ENCODE measurements at places on chromosomes 2 and 18.

DNA sequence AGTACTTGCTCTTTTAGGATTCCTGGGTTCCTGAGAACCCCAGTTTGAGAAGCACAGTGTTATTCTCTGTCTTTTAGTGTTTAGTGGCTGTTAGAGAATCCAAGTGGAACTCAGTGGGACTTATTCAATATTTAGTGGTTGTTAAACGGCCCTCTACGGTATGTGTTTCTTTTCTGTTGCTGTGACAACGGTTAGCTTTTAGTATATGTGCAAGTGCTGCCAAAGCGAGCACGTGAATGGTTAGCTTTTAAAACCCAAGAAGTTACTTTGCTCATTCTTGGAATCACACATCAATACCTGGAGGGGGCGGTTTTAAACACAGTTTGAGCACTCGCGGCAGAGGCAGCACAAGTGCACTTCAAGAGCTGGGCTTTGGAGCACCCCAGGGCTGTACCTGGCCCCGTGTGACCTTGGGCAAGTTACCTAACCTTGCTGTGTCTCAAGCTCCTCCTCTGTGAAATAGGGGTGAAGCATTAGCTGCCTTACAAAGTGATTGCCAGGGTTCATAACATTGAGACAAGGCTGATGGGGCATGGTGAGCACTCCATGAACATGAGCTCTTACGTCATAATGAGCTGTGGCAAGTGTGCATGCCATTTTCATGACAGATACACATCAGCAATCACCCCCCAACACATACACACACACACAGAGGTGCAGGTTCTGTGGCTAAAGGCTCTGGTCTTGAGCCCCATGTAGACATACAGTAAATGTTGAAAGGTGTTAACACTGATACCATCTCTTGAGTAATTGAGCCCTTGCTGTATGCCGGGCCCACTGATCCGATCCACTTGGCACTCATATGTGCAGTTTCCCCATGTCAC, 234.1 kb downstream of the ALPK2 start:
- no peak for DNase-seq

DNA sequence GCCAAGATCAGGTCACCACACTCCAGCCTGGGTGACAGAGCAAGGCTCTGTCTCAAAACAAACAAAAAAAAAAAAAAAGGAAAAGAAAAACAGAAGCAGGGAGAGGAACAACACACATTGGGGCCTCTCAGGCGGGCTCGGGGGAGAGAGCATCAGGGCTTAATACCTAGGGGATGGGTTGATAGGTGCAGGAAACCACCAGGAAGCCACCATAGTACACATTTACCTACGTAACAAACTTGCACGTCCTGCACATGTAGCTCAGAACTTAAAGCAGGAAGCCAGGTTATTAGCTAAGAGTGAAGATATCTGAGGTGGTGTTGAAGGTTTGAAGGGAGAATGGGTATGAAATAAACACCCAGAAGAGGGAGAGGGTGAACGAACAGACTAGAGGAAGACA, 81.0 kb upstream of the PMAIP1 start:
- no peak for DNase-seq

- no peak for DNase-seq
Measured at GRCh38 chr2:17966798-17967197, 88.3 kb downstream of the KCNS3 start.

GRCh38 chr18:34734056-34734455, 24.0 kb downstream of the DTNA start:
- DNase-seq: no peak

GRCh38 chr2:150944315-150944714, 317.3 kb downstream of the RBM43 start:
- DNase-seq: no peak

DNA sequence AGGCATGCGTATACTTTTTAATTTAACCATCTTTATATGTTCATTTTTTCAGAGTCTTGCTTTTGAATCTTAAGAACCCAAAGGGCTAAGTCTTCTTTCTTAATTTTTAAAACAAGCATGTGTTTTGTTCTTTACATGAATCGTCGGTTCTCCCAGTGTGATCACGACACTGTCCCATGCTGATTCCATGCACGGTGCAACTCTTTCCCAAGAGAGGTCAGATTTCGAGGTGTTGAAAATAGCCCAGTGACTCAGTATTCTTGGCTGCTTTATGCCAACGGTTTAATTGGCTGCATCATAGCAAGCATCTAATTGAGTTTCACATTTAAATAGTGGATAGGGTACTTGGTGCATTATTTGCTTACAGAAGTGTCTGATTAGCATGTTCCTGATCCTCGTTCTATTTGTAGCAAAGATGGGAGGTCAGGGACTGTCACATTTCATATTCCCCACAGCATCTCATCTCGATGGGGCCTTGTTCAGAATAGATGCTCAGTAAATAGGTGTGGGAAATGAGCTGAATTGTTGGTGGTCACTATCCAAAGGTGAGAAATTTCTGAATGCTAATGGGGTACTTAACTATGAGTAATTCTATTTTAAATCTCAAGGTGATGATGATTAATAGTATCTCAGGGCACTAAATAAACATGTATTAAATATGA, 2.8 kb downstream of the NPAS2 start:
- DNase-seq: no peak

DNA sequence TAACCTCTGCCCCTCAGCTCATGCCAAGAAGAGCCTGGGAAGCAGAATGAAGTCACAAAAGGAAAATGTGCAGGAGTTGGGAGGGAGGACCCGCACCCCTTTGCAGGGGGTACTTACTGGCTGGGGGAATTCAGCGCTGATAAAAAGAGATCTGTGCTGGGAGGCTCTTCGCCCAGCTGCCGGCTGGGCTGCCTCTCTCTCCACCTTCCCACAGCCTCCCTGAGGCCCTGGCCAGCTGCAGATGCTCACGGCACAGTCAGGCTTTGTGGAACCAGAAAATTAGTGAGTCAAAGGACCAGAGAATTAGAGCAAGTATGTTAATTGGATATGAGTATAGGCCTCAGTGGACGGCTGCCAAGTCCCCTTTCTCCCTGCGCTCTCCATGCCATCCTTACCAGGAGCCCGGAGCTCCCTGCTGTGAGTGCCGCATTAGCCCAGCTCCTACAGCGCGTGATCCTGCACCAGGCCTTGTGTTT, 181.7 kb upstream of the SH3BP4 start:
- DNase-seq: peak; percentile 47

GRCh38 chr2:100383306-100383705, 34.2 kb downstream of the CHST10 start:
- DNase-seq: no peak

- no peak for DNase-seq
Measured at GRCh38 chr18:210733-211132, 52.4 kb downstream of the USP14 start.

- no peak for DNase-seq
Measured at GRCh38 chr18:55778788-55779690, 191.0 kb upstream of the TCF4 start.

DNA sequence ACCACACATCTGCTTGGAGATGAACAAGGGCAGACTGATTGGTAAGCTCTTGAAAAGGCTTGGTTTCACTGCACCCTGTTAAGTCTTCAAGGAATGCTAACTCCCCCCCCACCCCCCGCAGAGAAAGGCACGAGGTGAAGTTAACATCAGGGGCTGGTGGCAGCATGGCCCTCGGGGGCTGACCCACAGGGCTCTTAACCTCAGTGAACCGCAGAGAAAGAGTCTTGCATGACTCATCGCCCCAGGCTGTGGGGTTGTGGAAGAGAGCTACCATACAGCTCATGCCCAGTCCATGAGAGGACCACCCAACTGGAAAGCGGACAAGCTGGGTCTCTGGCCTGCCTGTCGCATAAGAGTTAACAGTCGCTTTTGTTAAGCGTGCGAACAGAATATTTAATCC, 10.6 kb upstream of the CEP68 start:
- no peak for DNase-seq

- no peak for DNase-seq
Measured at GRCh38 chr2:23100406-23100805, 284.6 kb upstream of the KLHL29 start.

DNA sequence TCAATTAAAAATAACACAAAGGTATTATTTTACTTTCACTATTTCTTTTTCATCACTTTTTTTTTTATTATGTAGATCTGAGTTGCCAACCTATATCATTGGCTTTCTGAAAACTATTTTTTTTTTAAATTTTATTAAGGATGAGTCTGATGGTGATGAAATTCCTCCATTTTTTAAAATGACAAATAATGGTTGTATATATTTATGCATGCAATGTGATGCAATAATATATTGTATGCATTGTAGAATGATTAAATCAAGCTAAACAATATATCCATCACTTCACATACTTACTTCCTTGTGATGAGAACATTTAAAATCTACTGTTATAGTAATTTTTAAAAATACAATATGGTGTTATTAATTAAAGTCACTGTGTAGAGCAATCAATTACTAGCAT, 1081.6 kb downstream of the CNTNAP5 start:
- DNase-seq: no peak

- no peak for DNase-seq
Measured at GRCh38 chr2:29440921-29441623, 325.9 kb downstream of the CLIP4 start.

GRCh38 chr18:76668546-76668945, 153.8 kb upstream of the ZNF236 start:
- DNase-seq: no peak

DNA sequence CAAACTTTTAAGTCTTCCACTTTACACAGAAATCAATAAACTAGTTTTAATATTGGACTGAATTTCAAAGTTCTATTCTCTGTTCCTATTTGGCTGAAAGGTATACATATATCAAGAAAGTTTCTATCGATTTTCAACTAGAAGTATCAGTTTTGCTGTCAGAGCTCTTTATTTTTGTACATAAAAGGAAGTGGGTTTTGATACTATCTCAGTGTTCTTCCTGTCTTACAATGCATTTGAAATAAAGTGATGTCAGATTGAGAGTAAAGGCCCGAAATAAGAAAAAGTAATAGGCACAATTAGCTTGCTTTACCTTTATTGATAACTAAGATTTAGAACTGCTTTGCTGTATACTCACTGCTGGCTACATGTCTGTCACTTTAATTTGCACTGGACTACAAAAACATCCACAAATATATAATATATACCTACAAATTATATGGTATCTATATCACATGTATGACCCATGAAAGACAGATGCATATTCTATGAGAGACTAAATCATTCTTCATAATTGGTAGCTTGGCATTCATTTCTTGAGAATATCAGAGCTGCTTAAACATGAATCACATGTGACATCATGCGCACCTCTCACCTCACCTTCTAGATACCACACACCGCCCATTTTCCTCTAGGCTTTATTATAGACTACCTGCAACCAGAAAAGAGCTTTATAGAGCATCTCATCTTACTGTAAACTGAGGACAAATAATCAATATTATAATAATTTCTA, 83.6 kb downstream of the ASXL2 start:
- DNase-seq: no peak

DNA sequence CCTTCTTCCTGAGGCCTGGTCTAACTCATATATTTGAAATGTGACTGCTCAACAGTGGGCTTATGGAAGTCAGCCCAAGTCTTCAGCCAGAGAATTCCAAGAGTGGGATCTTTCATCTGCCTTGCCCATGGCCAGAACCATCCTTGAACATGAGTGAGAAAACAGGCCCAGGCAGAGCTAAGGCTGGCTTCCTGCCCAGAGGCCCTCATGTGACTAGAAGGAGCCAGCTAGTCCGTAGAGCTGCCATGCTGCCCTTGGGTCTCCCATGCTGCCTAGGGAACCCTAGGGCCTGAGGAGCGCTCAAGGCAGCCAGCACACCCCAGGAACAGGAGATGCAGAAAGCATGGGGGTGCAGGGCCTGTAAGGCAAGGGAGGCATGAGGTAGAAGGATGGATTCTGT, 203.6 kb downstream of the FHOD3 start:
- no peak for DNase-seq

GRCh38 chr2:75342504-75343175, 143.3 kb upstream of the TACR1 start:
- DNase-seq: no peak

DNA sequence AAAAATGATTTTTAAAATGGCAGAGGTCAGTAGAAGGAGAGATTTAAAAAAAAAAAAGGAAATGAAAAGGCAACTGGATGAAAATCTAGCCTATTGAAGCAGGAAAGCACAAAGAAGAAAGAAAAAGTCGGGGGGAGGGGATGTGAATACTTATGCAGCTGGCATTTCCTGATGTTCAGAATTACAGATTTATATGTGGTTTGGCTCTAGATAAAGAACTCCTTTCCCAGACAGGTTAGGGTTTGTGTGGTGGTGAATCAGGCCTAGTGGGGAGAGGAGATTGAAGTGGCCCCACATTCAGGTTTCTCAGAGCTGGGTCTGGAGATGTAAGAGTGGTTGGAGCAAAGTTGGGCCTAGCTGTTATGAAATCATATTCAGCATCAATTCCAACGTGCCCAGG, 394.4 kb downstream of the FIGN start:
- DNase-seq: no peak

- DNase-seq: no peak
Measured at GRCh38 chr2:215364157-215365155, 52.6 kb downstream of the ATIC start.

- no peak for DNase-seq
Measured at GRCh38 chr18:61400016-61400635, 66.9 kb downstream of the CDH20 start.

DNA sequence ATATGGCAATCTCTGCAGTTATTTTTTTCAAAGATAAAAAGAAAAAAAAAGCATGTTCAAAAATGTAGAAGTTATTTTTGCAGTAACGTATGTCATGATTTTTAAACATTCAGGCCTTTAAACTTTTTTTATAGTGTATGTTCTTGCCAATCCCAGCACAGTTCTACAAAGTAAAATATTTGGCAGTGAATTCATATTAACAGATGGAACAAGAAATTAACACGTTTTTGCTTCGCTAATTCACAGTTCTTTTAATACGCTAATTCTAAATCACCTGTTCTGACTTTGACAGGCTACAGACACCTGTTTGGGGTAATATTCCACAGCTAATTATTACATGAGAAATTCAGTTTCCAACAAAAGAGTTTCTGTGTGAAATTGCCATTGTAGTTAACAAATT, 183.2 kb downstream of the ARHGAP15 start:
- no peak for DNase-seq

DNA sequence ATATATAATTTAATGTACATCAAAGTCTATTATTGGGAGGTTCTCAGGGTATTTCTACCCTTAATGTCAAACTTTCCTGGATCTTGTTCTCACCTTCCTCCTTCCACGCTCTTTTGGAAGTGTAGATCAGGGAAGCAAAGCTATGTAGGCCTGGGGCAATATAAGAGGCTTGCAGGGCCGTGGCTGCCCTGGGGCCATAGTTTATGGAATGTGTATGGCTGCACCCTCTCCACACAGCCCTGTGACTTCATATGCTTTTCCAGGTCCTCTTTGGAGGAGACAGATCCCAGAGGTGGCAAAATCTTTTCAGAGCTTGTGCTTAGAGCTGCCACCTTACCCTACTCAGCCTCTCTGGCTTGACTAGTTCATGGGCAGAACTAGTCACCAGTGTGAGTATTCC, 82.9 kb downstream of the PLB1 start:
- DNase-seq: no peak

- no peak for DNase-seq
Measured at GRCh38 chr18:8478968-8479370, 130.3 kb upstream of the RAB12 start.

- DNase-seq: no peak
Measured at GRCh38 chr2:138615257-138615656, 113.7 kb downstream of the SPOPL start.
